GM23338 (cell line): ENCODE measurements at places on chromosomes 2 and 18. TPM values are rescaled to one million over a fixed set of nuclear protein-coding genes. Genes with fewer than 3 reads are reported as not detected.

- no peak for DNase-seq
Measured at GRCh38 chr2:145984580-145984979, 1464.7 kb upstream of the ZEB2 start.

DNA sequence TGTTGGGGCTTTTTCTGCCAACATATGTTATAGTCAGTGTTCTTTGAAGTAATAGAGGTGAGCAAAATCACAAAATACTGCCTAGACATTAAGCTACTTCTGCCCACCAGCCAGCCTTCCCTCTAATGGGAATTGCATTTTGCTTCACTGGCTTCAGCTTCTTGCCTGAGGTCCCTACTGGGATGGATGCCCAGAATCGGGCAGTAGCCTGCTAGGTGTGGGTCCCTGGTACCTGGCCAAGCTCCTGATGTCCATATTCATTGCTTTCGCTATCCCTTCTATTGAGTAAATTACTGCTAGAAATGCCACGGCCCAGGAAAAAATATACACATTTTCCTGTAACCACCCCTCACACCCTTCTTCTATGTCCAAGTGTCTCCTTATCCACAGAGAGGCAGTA, 27.0 kb downstream of the CRYGD start:
- no peak for DNase-seq

DNA sequence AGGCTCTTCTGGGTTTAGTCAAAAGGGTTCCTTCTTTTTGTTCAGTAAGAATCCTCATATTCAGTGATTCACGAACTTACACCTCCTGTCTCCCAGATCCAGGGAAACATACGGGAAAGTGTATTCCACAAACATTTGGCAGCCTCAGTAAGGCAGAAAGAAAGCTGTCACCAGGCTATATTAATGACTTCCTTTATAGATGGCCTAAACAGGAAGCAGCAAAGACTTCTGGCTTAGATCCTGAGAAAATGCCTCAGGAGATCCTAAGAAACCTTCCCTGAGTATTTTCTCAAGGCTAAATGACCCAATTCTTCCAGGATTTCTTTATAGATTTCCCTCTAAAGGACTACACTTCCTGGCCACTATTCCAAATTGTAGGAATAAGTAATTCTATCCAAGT, 1995.5 kb upstream of the CELF4 start:
- DNase-seq, result no peak

- no peak for DNase-seq
Measured at GRCh38 chr2:11989354-11989703, 242.9 kb downstream of the LPIN1 start.

GRCh38 chr18:63850020-63850419, 37.5 kb upstream of the SERPINB2 start:
- DNase-seq, result peak; percentile 76

The SAP130 gene
- 28.7 and 35.1 TPM in 2 replicates for total RNA-seq

The SPDYA gene
- total RNA-seq, result 0.12 and 0.42 TPM in 2 replicates

The CCDC148 gene
- 0.16 and 1.2 TPM in 2 replicates for total RNA-seq

The HOXD3 gene
- total RNA-seq, result not detected in 2 replicates
